ENCODE measurements at places on chromosomes 7 and 10.
A peak's percentile ranks its signal among the peaks of the same experiment; 100 is the strongest.

- no peak for DNase-seq
Measured at GRCh38 chr10:2214805-2215204, 477.5 kb upstream of the ADARB2 start.

- no peak for DNase-seq
Measured at GRCh38 chr7:131455546-131455945, 100.9 kb downstream of the PODXL start.

DNA sequence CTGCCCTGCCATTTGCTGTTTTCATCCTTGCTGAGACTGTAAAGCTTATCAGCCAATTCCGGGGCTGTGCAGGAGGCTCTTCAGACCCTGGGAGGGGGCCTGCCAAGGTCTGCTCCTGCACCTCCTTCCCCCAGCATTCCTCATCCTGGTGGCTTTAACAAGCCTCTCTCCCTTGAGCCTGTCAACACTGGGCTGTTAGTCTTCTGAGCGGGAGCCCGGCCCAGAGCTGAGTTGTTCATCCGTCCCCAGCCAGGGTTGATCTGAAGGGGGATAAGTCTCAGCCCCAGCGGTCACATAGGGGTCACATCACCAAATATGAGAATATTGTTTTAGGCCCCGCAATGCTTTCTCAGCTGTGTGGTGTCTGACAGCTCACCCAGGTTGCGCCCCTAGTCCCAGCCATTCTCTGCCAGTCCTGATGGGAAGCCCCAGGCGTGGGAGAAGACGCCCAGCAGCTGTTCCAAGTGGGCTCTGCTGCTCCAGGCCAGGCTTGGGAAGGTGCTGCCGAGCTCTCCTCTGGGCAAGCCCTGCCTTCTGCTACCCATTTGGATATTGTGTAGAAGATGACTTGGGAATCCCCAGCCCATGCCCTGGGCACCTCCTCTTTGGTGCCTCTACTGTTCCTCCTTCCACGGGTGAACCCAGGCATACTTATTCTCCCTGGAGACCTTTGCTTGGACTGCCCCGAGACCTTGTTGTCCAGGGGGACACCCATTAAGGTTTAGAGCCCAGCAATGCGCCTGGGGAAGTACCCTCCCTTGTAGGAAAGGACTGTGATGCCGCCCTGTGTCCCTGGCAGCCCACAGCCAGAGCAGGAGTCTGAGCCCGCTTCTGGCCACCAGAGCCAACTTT lies 23.5 kb upstream of the TRIM8 start:
- DNase-seq, result no peak

- no peak for DNase-seq
Measured at GRCh38 chr7:15558756-15559155, 3.1 kb downstream of the AGMO start.

DNA sequence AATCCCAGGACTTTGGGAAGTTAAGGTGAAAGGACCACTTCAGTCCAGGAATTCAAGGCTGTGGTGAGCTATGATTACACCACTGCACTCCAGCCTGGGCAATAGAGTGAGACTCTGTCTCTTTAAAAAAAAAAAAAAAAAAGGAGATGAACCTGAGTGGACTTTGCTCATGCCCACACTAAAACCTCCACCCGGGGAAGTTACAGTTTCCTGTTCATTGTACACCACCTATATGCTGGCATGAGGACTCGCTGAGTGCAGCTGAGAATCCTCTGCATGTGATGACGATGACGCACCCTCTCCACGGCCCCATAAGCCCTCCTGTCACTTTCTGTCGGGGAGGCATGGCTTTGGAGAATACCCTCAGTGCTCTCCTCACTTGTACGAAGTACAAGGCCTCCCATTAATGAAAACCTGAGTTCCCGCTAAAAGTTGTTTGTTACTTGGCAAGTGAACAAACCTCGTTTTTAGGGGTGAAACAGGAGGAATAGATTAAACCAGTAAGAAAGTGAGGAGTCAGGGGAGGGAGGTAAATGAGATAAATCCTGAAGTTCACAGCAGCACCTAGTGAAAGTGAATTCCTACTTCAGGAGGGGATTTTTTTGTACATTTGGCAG lies 15.9 kb downstream of the TMEM176B start:
- no peak for DNase-seq

DNA sequence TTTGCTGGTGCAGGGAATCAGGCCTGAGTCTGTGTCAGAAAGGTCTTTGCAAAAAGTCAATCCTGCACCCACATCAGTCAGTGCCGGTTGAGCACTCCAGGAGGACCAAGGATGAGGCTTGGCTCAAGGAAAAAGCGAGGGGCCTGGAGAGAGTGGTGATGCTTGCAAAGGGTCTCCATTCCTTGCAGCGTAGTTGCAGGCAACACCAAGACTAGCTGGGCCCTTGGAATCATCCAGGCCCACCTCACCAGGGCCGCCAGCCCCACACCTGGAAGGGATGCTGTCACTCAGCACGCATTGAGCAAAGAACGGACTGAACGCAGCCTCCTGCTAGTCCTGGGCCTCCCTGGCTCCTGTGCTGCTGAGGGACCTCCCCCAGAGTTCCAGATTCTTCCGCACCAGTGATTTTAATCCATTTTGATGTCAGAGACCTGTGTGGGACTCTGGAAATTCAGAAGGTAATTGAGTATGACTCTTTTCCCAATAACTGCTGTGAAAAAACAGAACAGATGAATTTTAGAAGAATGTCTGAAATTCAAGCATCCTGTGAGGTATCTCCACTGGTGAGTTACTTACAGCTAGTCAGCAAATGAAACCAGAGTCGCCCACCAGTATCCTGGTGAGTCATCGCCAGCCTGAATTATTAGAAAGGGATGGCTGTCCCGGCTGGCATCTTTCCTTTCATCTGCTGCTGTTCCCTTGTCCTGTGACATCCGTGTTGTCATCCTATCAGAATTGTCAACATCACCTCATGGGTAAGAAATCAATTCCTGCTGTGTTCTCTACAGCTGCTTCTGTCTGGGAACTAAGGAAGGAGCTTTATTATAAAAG lies 150.8 kb upstream of the NPS start:
- peak; percentile 21 for DNase-seq
